ENCODE measurements at places on chromosomes 3 and 15.

DNA sequence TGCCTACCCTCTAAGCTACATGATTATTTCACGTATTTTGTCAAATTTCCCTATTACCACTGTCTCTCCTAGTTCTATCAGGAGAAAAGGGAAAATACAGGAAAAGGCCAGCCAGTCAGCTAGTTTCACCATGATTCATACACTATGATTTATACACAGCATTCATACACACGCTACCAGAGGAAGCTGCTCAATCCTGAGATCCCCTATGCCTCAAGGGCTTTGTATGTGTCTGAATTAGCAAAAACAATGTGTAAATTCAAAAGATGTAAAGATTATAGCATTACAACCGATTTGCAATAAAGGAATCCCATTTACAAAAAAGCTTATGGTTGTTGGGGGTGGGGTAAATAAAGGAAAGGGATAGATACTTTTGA lies 3.1 kb upstream of the ACKR4 start:
- no peak for DNase-seq

- DNase-seq: no peak
Observed at GRCh38 chr3:27279123-27279522, 90.1 kb downstream of the NEK10 start.

DNA sequence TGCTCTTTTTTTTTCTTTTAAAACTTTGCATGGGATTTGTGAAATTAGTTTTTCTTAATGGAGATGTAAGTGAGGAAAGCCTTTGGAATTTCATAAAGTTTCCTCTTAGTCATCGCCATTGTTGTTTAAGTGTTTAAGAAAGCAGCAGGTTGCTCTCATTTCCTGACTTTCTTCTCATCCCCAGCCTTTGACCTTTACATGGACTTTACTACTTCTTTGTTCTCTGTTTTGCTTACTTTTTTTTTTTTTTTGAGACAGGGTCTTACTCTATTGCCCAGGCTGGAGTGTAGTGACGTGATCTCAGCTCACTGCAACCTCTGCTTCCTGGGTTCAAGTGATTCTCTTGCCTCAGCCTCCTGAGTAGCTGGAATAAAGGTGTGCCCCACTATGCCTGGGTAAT lies 38.6 kb downstream of the FBXL2 start:
- no peak for DNase-seq

DNA sequence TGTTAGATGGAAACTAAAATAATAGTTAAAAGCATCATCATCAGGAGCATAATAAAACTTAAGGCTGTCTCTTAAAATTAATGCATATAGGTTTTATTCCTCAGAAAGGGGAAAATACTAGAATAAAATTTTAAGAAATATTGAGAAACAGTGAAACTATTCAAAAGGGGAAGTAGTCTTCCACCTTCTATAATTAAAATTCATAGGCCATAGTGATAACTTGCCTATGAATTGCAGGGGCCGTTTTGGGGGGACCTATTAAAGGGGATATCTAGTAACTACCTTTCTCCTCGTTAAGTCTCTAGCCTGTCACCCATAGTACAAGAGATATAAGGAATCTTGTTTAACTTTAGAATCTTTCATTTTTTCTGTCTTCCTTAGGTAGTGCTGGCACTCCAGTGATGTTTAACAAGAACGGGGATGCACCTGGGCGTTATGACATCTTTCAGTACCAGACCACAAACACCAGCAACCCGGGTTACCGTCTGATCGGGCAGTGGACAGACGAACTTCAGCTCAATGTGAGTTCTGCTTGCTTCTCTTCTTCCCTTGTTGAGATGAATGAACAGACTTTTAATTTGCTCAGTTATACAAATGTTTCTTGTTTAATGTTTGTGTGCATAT lies 600.4 kb downstream of the GRM7 start:
- no peak for DNase-seq

DNA sequence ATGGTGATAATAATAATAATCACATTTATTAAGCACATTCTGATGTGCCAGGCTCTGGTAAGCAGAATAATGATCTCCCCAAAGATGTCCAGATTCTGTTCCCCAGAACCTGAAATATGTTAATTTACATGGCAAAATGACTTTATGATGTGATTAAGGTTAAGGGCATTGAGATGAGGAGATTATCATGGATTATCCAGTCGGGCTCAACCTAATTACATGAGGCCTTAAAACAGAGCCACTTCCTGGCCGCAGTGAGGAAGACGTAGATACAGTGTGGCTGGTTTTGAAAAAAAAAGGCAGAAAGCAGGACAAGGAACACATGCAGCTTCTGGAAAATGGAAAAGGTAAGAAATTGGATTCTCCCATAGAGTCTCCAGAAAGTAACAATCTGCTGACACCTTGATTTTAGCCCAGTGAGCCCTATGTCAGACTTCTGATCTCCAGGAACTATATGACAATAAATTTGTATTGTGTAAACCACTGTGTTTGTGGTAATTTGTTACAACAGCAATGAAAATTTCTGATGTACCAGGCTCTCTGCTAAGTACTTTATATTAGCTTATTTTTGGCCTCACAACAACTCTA lies 126.7 kb downstream of the ALCAM start:
- DNase-seq: no peak

GRCh38 chr3:48425281-48425812 lies 4.5 kb downstream of the PLXNB1 start:
- no peak for DNase-seq

GRCh38 chr15:69394556-69395282 lies 19.4 kb upstream of the KIF23 start:
- DNase-seq: peak; percentile 44

DNA sequence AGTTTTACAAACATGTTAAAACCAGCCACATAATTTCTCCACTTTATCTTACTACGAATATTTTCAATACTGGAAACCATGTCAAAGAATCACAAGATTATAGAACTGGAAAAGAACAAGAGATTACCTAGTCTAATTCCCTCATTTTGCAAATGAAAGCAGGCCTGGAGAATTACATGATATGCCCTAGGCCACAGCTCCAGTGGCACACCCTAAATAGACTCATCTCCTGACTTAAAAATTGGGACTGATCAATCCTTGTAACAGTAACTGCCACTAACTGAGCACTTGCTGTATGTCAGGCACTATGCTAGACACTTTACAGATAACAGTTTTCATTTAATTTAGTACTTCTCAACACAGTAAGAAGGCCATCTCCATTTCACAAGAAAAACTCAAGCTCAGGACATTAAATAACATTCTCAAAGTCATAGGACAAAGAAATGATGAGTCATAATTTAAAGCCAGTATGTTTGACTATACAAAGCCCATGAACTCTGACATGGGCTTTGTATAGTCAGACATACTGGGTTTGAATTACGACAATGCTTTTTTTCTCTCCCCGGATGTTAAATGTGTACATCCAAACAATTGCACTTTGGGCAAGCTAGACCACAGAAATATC lies 9.4 kb downstream of the IGSF11 start:
- DNase-seq: no peak

DNA sequence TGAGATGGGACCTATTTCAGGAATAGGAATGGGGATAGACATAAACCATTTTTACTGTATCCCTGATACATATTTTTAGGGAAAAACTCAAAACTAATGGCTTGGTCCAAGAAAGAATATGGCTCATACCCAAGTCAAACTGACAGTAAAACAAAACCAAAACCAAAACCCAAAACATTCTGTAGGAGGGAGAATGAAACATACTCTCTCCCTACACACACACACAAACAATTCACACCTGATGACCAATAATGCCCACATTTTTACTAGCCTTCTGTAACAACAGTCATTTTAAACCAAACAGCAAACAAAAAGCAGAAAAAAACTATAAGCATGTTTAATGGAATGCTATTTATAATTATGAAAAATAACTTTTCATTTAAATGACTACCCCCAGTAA lies 74.9 kb downstream of the NBEAL2 start:
- DNase-seq: no peak

GRCh38 chr3:17469954-17470353 lies 272.5 kb downstream of the TBC1D5 start:
- no peak for DNase-seq

All from HL-60 (cell line).